Myocyte (in vitro differentiated cells): ENCODE measurements at places on chromosomes 16 and 17.

- no peak for DNase-seq
Measured at GRCh38 chr17:66214884-66215528, 14.2 kb downstream of the APOH start.

DNA sequence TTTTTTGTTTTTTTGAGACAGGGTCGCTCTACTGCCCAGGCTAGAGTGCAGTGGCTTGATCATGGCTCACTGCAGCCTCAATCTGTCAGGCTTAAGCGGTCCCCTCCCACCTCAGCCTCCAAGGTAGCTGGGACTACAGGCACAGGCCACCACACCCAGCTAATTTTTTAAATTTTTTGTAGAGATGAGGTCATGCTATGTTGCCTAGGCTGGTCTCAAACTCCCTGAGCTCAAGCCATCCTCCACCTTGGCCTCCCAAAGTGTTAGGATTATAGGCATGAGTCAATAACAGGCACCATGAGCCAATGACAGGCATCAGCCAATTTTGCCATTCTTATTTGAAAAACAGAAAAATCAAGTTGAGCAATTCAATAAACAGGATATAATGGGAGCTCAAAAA lies 125.0 kb downstream of the SPAG9 start:
- DNase-seq: no peak

DNA sequence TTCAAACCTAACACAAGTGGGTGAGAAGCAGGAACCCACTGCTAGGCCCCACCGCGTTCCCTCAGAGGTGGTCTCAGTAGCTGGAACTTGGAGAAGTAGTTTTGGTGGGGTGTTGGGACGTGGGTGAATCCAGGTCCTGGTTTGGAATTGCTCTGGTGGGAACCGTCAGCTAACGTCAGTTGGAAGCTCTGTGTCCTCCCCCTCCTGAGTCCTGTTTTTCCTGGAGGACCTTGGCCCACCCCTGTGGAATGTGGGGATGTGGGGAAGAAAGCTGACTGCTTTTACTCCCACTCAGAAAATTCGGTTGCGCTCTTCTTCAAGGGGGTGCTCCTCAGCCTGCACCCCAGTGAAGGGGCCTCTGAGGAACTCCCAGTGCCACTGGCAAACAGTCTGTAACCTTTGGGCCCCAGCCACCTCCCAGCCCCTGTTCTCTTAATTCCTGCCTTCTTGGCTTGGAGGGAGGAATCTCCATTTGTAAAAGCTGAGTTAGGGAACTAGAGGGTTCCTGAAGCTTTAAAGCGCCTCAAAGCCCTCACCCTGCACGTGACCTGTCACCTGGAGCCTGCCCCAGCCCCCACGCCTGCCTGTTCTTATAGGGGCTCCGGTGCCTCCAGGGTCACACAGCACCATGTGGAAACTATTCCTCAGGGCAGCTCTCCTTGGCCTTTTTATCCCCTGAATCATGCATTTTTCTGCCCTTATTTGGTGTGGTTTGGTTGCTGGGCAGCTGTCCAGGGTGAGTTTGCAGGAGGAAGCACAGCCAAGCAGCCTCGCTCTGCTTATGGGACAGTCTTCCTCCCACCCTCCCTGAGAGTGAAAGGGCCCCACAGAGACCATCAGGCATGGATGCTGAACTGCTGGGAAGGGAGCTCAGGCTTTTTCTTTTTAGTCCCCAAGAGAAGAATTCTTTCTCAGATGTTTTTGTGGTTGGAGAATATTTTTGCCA lies 16.2 kb upstream of the NAGLU start:
- peak; percentile 97 for DNase-seq

GRCh38 chr17:50220811-50221210 lies 19.4 kb upstream of the COL1A1 start:
- no peak for DNase-seq
